Stimulated activated CD4-positive, alpha-beta T cell treated with anti-CD3 and anti-CD28 coated beads, Interleukin-1b, Interleukin-23, amount 100 ng/mL, for 1 hour (primary cell): ENCODE measurements at places on chromosomes 3 and 15.

DNA sequence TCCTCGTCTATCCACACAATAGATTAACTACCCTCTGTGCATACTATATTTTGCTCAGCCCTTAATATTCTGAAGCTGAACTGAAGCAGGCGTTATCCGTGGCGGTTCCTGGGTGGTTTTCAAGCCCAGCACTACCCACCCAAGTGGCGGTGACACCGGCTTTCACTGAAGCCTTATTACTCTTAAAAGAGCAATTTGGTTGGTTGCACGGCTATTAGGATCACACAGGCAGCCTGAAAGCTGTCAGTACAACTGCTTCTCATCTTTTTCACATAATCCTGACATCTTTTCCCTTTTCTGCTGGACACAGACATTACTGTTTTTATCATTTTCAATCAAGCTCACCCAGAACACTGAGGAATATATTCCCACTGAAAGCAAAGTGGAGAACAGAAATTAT is 525.3 kb upstream of the ZNF717 start:
- no peak for DNase-seq

- no peak for DNase-seq
These were observed 21.2 kb downstream of the TFG start for GRCh38 chr3:100730524-100730923.

DNA sequence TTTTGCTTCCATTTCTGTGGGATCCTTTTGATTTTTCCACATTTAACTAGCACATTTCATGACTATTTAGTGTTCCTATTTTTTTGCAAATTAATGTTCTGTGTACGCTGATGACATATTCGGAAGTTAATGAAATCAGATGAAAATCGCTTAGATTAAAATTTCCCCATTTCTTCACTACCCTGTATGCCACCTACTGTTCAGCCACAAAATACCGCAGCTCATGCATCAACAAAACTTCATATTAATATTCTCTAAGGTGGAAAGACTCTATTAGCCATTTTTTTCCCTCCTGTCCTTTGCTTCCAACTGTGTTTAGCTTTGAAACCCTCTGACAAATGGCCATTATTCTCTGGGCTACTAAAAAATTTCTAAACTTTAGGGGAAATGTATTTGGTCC is 300.6 kb downstream of the MECOM start:
- DNase-seq, result no peak

DNA sequence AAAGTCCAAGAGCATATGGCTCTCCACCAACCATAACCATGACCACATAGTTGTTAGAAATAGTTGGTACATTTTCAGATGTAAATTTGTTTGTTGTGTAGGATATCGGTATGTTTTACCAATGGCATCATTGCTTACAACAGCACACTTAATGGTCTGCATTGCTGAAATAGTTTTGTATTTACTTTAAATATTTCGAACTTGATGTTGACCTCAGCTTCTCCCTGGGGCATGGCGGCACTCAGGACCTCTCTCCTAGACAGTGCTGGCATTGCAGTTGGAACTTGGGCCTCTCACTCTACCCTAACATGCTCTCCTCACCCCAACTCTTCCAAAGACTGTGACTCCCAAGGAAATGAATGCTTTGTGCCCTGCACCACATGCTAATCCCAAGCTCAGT is 5.0 kb downstream of the SLC22A13 start:
- no peak for DNase-seq

DNA sequence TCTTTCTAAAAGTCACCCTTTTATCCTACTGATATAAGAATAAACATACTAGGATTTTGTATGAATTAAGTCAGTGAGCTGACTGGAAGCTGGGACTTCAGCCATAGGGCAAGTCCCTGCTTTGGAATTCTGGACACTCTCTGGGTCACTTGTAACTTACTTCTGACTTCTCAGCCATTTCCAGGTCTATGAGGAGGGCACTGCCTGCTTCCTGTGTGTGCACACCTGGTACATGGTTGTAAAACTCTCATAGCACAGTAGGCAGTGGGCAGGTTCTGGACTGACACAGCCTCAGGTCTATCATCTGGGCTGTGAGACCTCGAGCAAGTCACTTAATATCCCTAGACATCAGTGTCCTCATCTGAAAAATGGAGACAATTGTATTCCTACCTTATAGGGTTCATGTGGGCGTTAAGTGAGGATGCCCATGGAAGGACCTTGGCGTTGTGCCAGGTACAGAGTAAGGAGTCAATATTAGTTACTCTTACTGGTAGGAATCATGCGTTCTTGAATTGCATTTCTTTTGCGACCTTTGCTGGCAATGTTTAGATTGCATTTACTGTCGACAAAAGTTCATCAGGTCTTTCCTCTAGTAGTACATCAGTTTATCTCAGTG is 27.5 kb upstream of the TGM5 start:
- no peak for DNase-seq

DNA sequence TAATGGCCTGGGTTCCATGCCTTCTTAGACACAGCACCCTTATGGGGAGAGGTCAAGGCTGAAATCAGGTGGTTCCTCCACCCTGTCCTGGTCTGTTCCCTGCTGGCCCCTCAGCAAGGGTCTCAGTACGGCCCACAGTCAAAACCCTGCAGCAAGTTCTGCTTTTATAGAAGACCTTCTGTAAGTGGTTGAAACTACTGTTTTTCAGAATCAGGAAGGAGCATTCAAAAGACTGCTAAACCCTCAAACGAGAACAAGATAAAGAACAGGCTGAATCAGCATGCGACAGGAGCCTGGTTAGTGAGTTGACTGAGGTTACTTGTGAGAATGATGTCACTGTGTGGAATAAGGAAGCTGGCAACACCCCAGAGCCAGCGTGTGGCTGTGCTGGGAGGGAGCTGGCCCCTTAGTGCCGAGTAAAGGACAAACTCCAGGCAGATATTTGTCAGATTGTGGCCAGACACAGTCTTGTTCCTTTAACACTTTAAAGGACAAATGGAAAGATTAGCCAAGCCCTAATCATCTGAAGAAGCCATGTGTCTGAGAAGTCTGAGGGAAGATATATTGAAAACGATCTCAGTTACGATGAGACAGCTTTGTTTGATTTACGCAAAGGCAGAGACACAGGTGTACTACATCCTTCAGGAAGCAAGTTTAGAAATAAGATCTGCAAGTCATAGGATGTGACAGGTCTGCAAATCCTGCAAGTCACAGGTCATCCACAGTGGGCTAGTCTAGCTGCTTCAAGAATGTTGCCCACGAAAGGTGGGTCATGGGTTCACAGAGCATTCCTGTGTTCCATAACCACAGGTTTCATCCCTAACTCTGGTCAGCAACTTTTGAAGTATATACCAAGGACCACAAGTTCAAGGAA is 54.0 kb downstream of the B3GNT5 start:
- no peak for DNase-seq

DNA sequence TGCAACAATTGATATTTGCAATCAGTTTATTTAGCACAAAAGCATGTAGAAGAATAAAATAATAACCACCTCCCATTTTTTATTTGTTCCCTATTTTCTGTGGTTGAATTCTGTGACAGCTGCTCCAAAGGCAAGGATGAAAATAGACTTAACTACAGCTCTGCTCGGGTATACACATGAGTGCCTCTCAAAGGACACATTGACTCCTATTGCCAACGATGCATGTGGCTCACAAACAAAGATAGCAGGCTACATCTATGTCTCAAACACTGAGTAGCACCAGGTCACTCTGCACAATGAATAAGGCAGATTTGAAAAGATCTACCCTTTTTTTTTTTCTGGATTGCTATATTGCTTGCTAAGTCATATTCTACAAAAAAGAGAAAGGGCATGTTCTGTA is 612.9 kb downstream of the ROBO1 start:
- no peak for DNase-seq

DNA sequence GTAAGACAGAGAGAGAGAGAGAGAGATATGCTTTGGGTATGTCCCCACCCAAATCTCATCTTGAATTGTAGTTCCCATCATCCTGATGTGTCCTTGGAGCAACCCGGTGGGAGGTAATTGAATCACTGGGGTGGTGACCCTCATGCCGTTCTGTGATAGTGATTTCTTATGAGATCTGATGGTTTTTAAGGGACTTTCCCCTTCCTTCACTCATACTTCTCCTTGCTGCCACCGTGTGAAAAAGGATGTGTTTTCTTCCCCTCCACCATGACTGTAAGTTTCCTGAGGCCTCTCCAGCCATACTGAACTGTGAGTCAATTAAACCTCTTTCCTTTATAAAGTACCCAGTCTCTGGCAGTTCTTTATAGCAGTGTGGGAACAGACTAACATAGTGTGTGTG is 60.3 kb downstream of the EOMES start:
- DNase-seq, result no peak

GRCh38 chr15:65058394-65059368 is 9.1 kb downstream of the RASL12 start:
- no peak for DNase-seq

DNA sequence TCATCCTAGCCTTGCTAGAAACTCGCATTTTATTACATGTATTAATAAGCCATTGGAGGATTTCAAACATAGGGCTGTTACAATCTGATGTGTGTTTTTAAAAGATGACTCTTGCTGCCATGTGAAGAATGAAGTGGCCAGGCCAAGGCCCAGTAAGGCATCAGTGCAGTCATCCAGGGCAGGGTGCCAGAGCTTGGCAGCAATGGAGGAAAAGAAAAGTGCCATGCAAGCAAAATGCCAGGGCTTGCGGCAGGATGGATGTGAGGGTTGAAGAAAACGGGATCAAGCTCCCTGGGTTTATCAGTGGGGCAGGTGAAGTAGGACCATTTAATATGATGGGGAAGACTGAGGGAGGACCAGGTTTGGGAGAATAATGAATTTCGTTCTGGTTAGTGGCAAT is 183.6 kb downstream of the MINAR1 start:
- no peak for DNase-seq

DNA sequence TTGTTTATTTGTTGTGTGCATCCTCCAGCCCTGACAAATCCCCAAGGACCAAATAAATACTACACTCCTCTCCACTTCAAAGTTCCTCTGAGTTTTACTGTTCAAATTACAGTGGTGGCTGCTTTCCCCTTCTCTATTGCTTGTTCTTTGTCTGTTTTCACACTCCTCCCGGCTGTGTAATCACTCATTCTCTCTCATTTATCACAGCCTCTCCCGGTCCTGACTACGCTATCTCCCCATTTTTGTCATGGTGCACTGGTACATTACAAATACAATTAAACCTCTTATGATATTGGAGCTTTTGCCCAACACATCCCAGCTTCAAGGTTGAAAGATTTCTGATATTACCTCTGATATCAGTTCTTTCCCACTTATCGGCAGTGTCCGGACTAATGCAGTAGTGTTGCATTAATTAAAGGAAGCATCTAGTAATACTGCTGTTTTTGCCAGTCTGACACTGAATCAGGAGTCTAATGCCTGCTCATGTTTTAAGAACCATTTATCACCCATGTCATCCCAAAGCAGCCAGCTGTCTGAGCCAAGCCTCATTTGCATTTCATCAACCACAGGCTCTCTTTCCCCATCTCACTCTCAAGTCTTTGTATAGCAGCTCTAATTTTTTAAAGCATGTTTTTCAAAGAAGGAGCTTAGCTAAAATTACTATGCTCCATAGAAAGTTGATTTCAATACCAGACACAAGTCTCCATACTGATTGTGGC is 740.5 kb downstream of the ROBO2 start:
- no peak for DNase-seq

DNA sequence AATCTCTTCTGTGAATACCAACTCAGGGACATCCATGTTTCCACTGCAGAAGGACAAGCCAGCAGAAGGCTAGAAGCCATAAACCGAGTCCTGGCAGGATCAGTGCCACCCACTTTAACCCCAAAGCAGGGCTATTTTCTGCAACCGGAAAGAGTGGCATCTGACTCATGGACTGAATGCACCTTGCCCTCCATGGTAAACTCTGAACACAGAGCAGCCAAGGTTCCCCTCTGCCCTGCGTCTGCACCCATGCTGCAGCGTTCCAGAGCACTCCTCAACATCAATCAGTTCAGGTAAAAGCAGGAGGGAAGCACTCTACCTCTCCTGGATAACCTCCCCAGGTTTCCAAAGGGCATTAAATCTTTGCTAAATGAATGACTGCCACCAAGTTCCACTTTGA is 801 bp upstream of the NGRN start:
- no peak for DNase-seq

DNA sequence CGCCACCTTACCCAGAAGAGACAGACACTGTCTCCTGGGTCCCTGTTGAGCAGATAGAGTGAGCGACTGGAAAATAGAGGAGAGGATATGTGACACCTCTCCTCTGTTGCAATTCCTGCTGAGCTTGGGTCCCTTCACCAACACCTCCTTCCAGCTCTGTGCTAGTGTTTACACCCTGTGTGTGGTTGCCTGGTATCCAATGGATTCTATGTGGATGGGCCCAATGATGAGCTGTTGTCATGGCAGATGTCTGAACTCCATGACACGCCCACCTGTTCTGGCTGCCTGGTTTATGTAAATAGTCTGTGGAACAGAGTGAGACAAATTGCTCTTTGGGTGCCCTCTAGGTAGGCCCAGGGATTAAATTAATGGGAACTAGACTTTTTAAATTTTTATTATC is 23.7 kb downstream of the RBM5 start:
- no peak for DNase-seq

DNA sequence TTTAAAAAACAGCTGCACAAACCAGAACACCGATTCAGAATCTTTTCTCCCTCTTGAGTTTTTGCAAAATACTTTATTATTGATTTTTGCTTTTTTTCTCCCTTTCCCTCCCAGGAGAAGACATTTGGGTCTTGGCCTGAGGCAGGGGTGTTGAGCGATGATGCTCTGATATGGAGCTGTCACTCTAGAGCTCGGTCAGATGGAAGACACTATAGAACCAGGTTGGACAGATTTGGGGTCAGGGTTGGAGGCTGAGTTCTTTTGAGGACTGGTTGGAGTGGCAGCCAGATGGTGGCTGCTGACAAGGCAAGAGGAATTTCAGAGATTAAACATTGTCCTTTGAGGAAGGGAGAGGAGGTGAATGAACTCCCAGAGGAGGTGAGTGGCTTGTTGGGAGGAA is 16.9 kb downstream of the CDAN1 start:
- no peak for DNase-seq

GRCh38 chr3:42762046-42762724 is 10.9 kb downstream of the CCDC13 start:
- no peak for DNase-seq

DNA sequence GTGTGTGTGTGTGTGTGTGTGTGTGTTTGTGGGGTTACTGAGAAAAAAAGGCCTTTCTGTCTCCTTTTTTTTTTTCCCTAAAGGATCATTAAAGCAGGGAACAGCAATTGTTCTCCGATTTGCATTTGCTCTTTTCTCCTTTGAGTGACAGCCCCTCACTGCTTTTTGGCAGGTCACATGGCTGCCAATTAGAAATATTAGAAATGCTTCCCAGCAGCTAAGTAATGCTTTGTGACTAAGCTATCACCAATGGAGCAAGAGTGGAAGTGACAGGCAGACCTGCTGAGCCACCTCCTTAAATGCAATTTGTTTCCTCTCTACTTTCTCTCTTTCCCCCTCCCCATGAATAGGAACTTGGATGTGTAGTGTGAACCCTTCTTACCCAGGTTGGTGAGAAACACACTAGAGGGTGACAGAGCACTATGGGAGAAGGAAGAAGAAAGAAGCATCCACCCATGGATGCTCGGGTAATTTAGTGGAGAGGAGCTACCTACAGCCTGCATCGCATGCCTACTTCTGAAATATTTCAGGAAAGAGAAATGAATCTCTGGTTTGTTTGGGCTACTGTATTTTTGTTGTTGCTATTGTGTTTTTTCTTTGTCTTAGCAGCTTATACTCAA is 165.2 kb upstream of the PDZRN3 start:
- no peak for DNase-seq

- no peak for DNase-seq
These were observed 307.8 kb upstream of the TPRG1 start for GRCh38 chr3:188863999-188864406.

- no peak for DNase-seq
These were observed 607.1 kb upstream of the BCHE start for GRCh38 chr3:166444336-166444735.

- DNase-seq, result no peak
These were observed 57.5 kb upstream of the SIN3A start for GRCh38 chr15:75508840-75509532.
